ENCODE measurements at places on chromosomes 6 and 20.

GRCh38 chr6:40907198-40907701 is 131.8 kb downstream of the UNC5CL start:
- DNase-seq = no peak

DNA sequence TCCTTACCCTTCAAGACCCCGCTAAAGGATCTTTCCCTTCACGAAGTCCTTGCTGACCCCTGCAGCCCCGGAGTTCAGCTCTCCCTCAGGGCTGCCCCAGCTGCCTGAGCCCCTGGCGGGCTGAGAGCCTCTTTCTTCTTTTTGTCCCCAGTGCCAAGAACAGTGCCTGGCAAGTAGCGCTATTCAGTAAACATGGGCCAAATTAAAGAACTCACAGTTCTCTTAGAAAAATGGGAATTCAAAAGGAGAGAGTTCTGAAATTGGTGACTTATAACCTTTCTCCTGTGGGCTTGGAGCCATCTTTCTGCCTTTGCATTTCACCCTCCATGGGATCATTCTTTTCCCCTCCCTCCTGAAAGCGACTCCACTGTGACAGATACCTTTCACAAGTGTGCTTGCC is 227.2 kb downstream of the TMEM242 start:
- no peak for DNase-seq

DNA sequence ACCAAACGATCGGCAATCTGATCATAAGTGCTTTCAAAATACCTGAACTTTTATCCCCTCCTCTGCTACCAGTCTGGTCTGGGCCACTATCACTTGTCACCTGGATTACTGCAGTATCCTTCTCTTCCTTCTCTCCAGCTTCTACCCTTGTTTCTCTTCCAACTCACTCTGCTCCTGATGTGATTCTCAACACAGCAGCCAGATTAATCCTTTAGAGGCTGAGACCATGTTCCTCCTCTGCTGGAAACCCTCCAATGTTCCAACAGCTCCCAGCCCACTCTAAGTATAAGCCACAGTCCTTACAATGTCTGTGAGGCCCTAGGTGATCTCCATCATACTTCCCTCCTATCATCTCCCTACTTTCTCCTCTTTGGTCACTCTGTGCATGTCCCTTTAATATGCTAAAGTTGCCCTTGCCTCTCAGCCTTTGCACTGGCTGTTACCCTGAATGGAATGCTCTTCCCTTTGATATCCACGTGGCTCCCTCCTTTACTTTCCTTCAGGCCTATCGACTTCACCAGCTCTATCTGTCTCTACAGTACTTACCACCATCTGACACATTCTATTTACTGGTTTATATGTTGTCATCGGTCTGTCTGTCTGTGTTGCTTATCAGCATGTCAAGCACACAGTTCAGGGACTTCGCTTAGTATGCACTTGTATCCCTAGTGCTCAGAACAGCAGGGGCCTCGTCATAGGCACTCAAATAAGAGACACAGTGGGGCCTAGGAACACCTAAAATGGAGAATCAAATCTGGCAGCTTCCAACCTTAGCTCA is 35.0 kb upstream of the RNF24 start:
- DNase-seq = no peak

- no peak for DNase-seq
Observed at GRCh38 chr6:112557435-112557834, 210.3 kb downstream of the RFPL4B start.

GRCh38 chr6:53441035-53441493 is 92.3 kb upstream of the ELOVL5 start:
- no peak for DNase-seq
